ENCODE measurements at places on chromosomes 5 and 9.

DNA sequence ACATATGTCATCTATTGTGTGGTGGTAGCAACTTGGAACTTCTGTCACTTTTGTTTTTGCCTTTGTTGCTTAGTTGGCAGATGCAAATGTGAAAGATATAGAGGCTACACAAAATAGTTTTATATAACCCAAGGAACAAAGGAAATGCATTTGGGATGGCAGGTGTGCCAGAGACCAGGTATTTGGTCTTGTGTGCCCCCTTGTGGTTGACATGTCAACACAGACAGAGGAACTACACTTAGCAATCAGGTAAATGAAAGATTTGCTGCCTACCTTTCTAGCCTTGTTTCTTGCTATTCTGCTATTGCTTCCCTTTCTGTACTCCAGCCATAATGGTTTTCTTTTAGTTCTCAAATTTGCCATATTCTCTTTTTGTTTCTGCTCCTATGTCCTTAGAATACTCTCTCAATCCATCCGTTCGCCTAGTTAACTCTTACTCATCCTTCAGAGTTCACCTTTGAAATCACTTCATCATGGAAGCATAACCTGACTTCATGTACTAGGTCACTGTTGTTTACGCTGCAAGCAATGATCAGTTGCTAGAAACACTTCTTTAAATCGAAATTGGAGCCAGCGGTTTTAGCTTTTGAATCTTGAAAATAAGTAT is 119.5 kb downstream of the TRPM3 start:
- no peak for DNase-seq

- no peak for DNase-seq
These were observed 20.0 kb downstream of the DCTN4 start for GRCh38 chr5:150738862-150739261.

GRCh38 chr9:132370592-132370991 is 15.8 kb upstream of the SETX start:
- no peak for DNase-seq

- DNase-seq: no peak
These were observed 25.3 kb downstream of the GLRA1 start for GRCh38 chr5:151899399-151899798.

- DNase-seq: no peak
These were observed 41.4 kb upstream of the PJA2 start for GRCh38 chr5:109451146-109451545.

DNA sequence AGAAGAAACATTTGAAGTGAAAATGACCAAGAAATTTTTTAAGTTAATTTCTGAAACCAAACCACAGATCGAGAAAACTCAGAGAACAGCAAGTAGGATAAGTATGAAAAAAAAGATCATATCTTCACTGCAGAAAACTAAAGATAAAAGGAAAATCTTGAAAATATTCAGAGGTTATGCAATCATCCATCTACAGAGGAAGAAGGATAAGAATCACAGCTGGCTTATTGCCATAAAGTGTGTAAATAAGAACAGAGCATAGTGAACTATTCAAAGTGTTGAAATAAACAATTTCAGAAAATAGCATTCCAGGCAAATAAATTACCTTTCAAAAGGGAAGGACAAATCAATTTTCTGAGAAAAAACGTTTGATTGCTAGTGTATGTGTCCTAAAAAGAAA is 1191.7 kb upstream of the CDH6 start:
- no peak for DNase-seq

DNA sequence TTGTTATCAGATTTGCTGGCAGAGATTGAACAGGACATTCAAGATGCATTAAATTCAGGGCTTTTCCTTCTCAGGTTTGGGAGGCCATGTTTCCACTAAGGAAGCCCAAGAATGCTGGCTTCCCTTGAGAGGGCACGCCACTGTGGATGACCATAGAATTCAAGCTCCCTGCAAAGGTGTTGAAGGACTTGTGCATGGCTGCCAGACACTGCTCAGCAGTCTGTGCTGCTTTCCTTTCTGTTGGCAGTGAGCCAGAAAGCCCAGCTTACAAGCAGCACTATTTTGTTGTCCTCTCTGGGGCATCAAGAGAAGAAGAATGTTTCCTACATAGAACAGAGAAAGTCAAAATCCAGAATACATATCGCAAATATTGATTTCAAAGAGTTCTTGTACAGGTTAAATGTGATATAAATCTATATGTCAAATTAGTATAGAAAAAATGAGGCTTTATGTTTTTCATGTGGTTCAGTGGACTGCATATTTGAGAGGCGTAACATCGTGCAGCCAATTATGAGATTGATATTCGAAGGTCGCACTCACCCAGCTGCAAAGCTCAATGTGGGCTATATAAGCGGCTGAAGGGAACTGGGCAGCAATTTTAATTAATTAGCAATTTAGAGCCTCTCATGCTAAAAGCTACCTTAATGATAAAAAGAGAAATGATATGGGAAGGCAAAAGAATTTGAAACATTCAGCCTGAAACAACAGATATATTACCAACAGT is 103.1 kb upstream of the ISL1 start:
- DNase-seq: no peak

GRCh38 chr9:127086771-127087170 is 35.7 kb downstream of the ANGPTL2 start:
- no peak for DNase-seq

- DNase-seq: no peak
These were observed 26.5 kb downstream of the TRMO start for GRCh38 chr9:97895695-97896332.

DNA sequence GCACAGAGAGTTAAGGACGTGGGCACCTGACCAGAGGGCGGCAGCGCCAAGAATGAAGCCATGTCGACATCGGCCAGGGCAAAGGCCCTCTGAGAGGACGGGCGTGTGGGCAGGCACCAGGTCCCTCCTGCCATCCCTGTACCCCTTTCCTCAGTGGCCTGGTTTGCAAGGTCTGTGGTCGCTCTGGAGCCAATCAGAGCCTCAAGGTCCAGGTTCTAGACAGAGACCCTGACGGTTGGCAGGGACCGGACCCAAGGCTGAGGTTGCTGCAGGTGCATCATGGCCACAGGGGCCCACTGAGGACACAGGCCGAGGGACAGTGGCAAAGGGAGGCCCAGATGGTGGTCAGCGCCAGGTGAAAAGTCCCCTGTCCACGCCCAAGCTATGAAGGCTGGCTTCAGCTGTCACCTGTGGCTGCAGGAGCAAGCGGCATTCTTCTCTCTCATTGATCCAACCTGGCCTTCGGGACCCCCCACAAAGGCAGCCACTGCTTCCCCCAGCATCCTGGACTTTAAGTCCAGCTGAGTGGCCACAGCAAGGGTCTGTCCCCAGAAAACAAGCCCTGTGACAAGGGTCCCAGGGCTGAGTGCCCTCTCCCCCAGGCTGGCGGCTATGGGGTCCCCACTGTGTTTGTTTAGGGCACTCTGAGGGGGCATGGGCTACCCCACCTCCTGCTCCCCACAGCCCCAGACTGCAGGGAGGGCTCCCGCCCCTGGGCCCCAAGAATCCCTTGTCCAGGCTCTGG is 48.9 kb downstream of the VAV2 start:
- DNase-seq: no peak

- no peak for DNase-seq
These were observed 46.5 kb downstream of the POLK start for GRCh38 chr5:75558221-75558620.

DNA sequence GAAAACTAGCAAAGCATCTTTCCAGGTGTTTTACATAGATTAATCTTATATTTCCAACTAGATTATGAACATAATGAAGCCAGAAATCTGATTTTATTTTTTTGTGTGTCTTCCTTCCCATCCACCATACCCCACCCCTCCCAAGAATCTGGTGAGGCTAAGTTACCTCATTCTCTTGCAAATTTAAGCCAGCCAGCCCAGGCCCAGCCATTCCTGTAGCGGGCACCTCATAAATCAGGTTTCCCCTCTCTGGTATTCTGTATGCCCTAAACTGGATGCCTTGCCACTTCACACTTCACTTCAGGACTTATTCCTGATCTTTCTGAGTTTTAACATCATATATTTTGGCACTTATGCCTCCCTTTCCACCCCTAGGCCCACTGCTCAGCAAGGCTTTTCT is 21.8 kb downstream of the C9 start:
- no peak for DNase-seq

DNA sequence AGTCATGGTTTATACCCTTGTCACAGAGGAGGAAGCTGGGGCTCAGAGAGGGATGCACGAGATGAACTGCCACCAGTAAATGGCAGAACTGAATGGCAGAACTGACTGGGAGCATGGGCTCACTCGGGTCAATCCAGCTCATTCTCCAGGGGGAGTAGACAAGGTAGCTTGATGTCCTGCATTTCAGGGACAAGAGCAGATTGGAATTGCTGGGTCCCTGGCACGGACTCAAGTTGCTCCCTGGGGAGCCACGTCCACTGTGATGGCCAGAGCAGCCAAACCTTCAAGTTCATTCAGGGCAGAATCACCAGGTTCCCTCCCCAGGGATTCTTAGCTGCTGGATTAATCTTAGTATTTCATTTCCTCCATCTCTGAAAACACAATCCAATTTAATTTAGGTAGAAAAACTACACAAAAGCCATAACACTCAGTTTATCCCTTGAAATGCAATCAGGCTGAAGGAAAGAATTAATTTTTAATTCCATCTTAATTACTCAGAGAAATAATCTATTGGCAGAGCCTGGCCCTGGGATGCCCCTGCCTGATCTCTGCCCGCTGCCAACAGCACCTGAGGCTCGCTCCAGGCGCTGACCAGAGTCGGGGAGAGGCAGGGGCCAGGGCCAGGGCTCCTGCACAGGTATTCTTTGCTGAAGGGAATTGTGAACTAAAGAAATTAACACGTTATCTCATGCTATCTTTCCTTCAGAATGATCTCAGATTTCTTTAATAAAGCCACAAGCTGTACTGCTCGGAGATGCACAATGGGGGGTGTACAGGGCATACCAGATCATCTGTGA is 42.0 kb upstream of the UNC5A start:
- no peak for DNase-seq

DNA sequence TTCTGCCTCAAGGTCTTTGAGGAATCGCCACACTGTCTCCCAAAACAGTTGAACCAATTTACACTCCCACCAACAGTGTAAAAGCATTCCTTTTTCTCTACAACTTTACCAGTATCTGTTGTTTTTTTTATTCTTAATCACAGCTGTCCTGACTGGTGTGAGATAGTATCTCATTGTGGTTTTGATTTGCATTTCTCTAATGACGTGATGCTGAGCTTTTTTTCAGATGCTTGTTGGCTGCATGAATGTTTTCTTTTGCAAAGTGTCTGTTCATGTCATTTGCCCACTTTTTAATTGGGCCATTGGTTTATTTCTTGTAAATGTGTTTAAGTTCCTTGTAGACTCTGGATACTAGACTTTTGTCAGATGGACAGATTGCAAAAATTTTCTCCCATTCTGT is 400.0 kb downstream of the DEPDC1B start:
- no peak for DNase-seq

- no peak for DNase-seq
These were observed 154.8 kb upstream of the LHFPL2 start for GRCh38 chr5:78803353-78803752.

DNA sequence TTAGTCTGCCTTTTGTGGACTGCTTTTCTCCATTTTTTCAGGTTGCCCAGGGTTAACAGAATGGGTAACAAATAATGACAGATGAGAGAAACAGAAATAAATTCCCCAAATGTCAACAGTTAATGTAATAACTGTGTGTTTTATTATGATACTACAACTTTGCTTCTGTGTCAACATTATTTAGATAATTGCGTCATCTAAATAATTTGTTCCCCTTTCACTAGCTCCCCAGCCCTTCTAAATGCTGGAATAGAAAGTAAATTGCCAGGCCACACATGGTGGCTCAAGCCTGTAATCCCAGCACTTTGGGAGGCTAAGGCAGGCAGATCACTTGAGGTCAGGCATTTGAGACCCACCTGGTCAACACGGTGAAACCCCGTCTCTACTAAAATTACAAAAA is 53.5 kb downstream of the RNF38 start:
- no peak for DNase-seq

DNA sequence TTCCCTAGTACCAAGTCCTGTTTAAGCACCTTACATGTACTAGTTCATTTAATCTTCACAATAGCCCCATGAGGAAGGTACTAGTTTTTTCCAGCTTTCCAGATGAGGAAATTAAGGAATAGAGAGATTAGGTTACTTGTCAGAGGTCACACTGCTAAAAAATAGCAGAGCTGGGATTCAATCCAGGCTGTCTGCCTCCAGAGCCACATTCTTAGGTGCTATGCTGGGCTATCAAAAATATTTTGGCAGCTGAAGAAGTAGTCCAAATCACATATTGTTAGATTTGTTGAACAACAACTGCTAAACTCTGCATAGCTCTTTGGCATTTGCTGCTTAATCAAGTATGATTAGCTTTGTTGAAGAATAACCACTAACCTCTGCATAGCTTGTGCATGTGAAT is 591.5 kb upstream of the KLF4 start:
- DNase-seq: no peak

DNA sequence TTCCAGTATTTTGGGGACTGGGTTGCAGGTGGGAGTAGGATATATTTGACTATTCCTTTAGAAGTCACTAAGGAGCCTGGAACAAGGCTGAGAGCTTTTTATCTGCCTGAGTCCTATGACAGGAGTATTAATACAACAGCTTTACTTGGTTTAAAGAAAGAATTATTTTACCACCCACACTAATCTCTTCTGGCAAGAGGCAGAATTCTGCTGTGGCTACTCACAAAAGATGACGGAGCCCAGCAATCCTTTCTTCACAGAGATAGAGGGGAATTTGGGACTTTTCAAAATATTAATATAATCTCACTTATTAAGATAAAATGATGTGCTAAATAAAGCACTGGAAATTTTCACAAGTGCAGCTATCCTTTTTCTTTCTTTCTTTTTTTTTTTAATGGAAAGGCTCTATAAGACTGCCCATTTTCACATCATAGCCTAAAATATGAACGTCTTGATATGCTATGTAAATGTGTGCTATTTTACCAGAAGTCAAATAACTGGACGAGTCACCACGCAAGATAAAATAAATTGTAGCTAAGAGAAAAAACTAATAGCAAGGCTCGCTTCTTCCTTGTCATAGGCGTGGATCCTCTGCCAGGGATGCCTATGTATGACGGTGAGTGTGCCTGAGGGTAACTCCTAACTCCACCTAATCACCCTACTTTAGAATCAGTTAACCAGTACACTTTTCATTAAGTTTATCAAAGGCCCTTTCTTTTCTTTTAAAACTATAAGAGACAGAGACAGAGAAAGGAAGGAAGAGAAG is 76.3 kb downstream of the ZNF608 start:
- DNase-seq: no peak

DNA sequence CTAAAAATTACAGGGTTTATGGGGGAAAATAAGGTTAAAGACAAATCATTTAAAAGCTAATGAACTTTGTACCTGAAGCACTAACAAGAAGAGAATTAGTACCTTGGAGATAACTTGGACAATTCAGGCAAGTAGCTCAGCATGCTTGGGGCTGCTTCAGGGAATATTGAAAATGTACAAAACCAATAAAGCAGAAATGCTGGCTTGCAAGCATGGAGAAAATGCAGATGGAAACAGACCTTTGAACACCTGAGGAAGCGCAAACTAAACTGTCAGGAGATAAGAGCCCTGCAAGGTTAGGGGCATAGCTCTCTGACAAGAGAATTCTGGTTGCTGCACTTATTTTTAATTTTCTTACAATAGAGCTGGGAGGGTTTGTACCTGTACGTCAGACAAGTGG is 42.6 kb upstream of the C5orf47 start:
- DNase-seq: no peak
